ENCODE measurements at places on chromosomes 16 and 17. TPM values are rescaled to one million over a fixed set of nuclear protein-coding genes. Genes with fewer than 3 reads are reported as not detected.

Gene CDH15
- not detected for total RNA-seq

DNA sequence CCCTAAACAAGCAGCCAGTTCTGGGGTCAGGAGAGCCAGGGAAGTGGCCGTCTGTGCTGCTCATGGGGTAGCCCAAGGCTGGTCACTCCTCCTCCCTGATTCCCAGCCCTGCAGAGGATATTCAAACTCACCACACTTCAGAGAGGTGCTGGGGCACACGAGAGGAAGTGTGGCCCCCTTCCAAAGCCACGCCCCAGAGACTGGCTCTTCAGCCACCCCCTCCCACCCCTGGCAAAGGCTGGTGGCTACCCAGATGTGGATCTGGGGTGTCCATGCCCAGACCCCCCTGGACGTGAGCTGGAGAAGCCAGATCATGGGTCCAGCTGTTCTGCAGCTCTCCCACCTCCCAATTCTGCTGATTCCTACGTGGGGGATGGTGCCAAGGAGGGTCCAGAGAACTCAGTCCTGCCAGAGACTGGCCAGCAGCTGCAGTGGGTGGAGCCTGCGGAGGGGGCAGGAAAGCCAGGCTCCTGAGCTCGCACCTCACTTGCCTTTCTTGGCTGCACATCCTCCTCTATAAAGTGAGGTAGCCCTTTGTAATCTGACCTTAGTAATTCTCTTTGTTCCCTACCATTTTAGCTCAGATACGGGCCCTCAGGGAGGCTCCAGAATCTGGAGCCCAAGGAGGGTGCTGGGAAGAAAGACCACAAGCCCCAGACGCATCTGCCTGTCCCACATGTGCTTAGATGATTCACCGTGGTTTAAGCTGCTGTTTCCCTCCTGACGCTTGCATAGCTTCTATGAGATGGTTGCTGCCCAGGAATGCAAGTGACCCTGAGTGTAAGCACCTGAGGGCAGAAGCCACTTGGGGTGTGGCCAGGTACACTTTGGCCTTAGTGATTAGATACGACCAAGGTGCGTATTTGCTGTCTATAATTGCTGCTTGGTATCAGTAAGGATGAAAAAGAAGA lies 15.3 kb downstream of the SDK2 start:
- H3K4me1 ChIP-seq = no peaks in the 10 kb centered on the region
- DNase-seq = no peak
- H3K36me3 ChIP-seq = no peaks in the 10 kb centered on the region
- no peaks in the 10 kb centered on the region for H3K27me3 ChIP-seq
- H3K27ac ChIP-seq = no peak overlapping the region
- no peak overlapping the region for H3K4me3 ChIP-seq

DNA sequence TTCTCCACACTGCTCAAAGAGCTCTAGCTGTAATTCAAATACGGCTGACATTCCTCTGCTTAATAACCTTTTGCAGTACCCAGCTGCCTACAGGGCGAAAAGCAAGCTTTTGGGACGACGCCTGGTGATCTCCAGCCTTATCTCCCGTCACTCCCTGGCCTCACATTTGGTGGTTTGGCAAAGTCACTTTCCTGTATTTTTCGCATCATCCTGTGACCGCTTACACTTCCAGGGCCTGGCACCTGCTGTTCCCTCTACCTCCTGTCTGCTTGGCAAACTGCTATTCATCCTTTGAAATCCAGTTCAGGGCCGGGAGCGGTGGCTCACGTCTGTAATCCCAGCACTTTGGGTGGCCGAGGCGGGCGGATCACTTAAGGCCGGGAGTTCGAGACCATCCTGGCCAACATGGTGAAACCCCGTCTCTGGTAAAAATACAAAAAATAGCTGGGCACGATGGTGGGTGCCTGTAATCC lies 2.7 kb upstream of the BHLHA9 start:
- peaks cover 7% of the 10 kb centered on the region for H3K4me1 ChIP-seq
- H3K27ac ChIP-seq = peak overlapping the region; percentile 86
- H3K36me3 ChIP-seq = no peaks in the 10 kb centered on the region
- peak overlapping the region; percentile 84 for H3K4me3 ChIP-seq

DNA sequence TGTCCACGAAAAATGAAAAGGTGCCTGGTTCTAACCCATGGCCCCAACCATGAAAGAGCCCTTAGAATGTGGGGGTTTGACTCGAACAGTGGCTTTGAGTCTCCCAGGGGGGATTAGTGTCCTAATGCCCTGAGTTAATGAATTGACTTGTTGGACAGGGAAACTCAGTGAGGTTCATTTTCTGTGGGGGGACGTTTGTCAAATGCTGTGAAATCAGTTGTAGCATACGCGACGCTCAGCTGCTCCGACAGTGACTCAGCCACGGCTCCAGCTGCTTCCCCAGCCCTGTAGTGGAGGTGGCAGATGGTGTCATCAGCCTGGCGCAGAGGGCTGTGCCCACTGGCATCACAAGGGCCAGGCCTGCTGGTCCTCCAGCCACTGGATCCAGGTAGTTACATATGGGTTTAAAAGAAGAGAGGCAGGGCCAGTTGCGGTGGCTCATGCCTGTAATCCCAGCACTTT lies 3.9 kb upstream of the TMEM235 start:
- H3K4me1 ChIP-seq = no peaks in the 10 kb centered on the region
- H3K27me3 ChIP-seq = peaks cover 3% of the 10 kb centered on the region
- H3K27ac ChIP-seq = no peak overlapping the region

DNA sequence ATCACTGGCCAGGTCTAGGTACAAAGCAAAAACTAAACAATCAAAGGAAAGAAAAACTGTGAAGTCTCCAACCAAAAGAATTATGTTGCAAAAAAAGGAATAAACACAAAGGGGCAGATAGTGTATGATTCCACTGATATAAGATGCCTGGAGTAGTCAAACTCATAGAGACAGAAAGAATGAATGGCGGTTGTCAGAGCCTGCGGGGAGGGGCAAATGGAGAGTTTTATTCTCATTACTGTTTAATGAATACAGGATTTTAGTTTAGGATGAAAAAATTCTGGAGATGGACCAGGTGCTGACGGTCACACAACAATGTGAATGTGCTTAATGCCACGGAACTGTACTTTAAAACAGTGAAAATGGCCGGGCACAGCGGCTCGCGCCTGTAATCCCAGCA lies 20.7 kb downstream of the STAT5B start:
- no peak overlapping the region for H3K27ac ChIP-seq
- H3K4me3 ChIP-seq = no peak overlapping the region
- peaks cover 16% of the 10 kb centered on the region for H3K4me1 ChIP-seq
- no peak for DNase-seq
- no peaks in the 10 kb centered on the region for H3K27me3 ChIP-seq

Gene KRTAP9-4
- total RNA-seq = not detected

Gene CTRB1
- 9.3 TPM for total RNA-seq

DNA sequence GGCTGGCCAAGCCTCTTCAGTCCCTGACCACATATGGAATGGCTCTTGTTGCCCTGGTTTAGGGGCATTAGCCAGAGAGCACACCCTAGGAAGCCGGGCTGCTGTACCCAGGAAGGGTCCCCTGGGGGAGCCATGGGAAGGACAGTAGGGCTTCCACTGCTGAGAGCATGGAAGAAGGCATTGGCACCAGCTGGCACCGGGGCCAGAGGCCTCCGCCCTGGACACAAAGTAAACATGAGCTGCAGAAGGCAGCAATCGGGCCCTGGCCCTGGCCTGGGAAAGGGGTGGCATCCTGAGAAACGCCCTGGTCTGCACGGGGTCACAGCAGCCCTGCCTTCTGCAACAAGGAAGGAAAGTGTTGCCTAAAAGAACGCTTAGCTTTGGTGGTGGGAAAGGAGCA lies 49.4 kb downstream of the VAC14 start:
- H3K27ac ChIP-seq = peak overlapping the region; percentile 69
- DNase-seq = no peak
- no peaks in the 10 kb centered on the region for H3K36me3 ChIP-seq
- peaks cover 88% of the 10 kb centered on the region for H3K4me1 ChIP-seq
- H3K4me3 ChIP-seq = no peak overlapping the region

DNA sequence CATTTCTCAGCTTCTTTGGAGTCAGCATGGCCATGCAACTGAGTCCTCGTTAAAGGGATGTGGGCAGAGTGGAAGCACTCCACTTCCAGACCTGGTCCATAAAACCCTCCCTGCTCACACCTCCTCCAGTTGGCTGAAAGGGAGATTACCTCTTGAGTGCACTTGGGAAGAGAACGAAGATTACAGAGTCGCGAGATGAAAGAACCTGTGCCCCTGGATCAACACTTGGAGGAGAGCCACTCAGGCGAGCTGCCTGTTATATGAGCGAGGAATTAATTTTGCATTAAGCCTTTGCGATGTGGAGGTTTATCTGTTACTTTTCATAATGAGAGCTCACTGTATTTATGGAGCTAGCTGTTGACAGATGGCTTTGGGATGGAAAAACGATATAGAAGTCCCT lies 147.9 kb downstream of the MAF start:
- H3K27me3 ChIP-seq = no peaks in the 10 kb centered on the region
- H3K4me1 ChIP-seq = no peaks in the 10 kb centered on the region
- no peak overlapping the region for H3K27ac ChIP-seq

DNA sequence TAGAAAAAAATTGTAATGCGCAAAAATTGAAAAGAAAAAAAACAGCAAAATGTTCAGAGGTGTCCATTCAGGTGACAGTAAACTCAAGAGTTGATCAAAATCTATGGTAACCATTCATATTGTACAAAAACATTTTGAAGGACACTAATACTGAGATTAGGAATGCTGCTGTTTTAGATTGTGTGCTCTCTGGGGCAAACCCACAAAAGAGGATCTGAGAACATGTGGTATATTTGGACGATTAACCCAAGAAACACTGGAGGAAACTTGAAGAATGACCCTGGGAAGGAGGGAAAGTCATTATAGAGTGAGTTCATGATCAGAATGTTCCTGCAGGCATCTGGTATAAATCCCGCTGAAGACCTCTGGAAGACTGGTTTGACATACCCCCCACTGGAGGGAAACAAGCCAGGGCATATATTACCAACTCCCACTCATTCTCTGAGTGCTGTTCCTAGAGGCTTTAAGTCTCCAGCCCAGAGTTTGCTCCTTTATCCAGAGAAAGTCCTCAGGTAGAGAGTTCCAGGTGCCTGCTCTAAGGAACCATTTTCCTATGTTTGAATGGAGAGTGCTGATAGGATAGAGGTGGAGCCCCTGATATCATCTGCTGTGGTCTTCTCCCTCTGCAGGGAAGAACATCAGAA lies 1.2 kb downstream of the KRTAP4-2 start:
- H3K27ac ChIP-seq = no peak overlapping the region
- no peak for DNase-seq
- no peak overlapping the region for H3K4me3 ChIP-seq
- no peaks in the 10 kb centered on the region for H3K27me3 ChIP-seq

- H3K27me3 ChIP-seq = no peaks in the 10 kb centered on the region
- H3K4me1 ChIP-seq = no peaks in the 10 kb centered on the region
- no peak for DNase-seq
- no peak overlapping the region for H3K4me3 ChIP-seq
Measured at GRCh38 chr17:46782250-46782953, 36.1 kb downstream of the WNT3 start.

- no peak overlapping the region for H3K27ac ChIP-seq
- no peaks in the 10 kb centered on the region for H3K36me3 ChIP-seq
- H3K27me3 ChIP-seq = no peaks in the 10 kb centered on the region
- H3K4me3 ChIP-seq = no peak overlapping the region
- DNase-seq = no peak
Measured at GRCh38 chr17:67999291-67999911, 3.1 kb upstream of the C17orf58 start.

- DNase-seq = no peak
- H3K27ac ChIP-seq = no peak overlapping the region
- no peaks in the 10 kb centered on the region for H3K36me3 ChIP-seq
- no peaks in the 10 kb centered on the region for H3K27me3 ChIP-seq
Measured at GRCh38 chr17:50117202-50118051, 12.5 kb downstream of the SAMD14 start.

GRCh38 chr17:78561166-78561565 lies 16.0 kb downstream of the DNAH17 start:
- no peaks in the 10 kb centered on the region for H3K27me3 ChIP-seq
- H3K4me3 ChIP-seq = no peak overlapping the region
- H3K4me1 ChIP-seq = no peaks in the 10 kb centered on the region
- H3K36me3 ChIP-seq = no peaks in the 10 kb centered on the region

Gene IKZF3
- total RNA-seq = 5.6 TPM

DNA sequence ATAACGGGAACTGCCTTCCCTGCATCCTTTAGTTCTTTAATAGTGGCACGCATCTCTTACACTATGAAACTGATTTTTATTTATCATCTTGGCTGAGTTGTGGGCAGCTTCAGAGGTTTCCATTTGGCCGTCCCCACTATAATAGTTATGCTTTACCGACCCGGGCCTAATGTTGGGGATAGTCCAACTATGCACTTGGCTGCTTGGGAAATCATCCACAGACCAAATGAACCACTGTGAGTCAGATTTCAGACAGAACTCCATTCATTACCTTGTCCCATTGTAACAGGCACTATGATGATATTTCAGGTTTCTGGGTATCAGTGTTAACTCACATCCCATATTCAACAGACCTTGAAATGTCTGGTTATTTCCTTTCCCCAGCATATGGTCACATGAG lies 6.1 kb upstream of the SLFN5 start:
- H3K4me1 ChIP-seq = peaks cover 5% of the 10 kb centered on the region
- no peak overlapping the region for H3K4me3 ChIP-seq
- H3K27ac ChIP-seq = no peak overlapping the region
- no peak for DNase-seq

Gene FOXN1
- not detected for total RNA-seq

DNA sequence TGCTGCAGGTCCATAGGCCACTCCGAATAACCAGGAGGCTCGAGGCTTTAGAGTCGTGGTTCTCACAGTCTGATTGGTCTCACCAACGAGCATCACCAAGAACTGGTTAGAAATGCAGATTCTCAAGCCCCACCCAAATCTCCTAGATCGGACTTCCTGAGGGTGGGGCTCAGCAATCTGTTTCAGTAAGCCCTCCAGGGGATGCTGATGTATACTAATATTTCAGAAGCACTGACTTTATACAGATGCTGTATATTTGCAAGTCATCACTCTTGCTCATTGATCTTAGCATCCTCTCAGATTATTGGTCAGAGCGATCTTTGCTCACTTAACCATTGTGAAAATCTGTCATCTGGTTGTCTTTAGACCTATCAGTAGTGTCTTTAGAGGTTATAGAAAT lies 4.4 kb upstream of the VAC14 start:
- H3K36me3 ChIP-seq = no peaks in the 10 kb centered on the region
- H3K4me1 ChIP-seq = peaks cover under 1% of the 10 kb centered on the region
